ENCODE measurements at places on chromosomes 2 and 18. TPM values are rescaled to one million over a fixed set of nuclear protein-coding genes. Genes with fewer than 3 reads are reported as not detected.

The GPR75 gene
- total RNA-seq = 1.4 TPM

The HOXD13 gene
- total RNA-seq = 1.4 TPM

The GNAL gene
- 0.23 TPM for total RNA-seq

The ZRANB3 gene
- 5.6 TPM for total RNA-seq

The GALNT14 gene
- total RNA-seq = 68.4 TPM

The SLC19A3 gene
- total RNA-seq = 0.03 TPM

The ALKAL2 gene
- not detected for total RNA-seq

The APOB gene
- total RNA-seq = not detected

The TMEM178A gene
- total RNA-seq = not detected

The TNFAIP6 gene
- not detected for total RNA-seq

The ABCB11 gene
- total RNA-seq = not detected

The CNTNAP5 gene
- total RNA-seq = not detected

The PKDCC gene
- 83.9 TPM for total RNA-seq

The SLC23A3 gene
- 9.9 TPM for total RNA-seq

The IL37 gene
- not detected for total RNA-seq

The IL1F10 gene
- total RNA-seq = not detected

The CCDC148 gene
- total RNA-seq = 1.4 TPM

The CAMKMT gene
- total RNA-seq = 8.3 TPM

The CABLES1 gene
- 37.0 TPM for total RNA-seq

The TEX44 gene
- total RNA-seq = not detected

The UGT1A5 gene
- total RNA-seq = 3.1 TPM

The ASXL3 gene
- not detected for total RNA-seq

The SOWAHC gene
- 51.6 TPM for total RNA-seq

The FAP gene
- total RNA-seq = not detected

The HOXD12 gene
- not detected for total RNA-seq

The CERKL gene
- total RNA-seq = 0.20 TPM

The KIF5C gene
- not detected for total RNA-seq

The GAD1 gene
- total RNA-seq = 29.8 TPM

The MYCN gene
- not detected for total RNA-seq

The TRIB2 gene
- total RNA-seq = 8.6 TPM

The LHCGR gene
- total RNA-seq = not detected

The LONRF2 gene
- 0.29 TPM for total RNA-seq

The CCDC121 gene
- total RNA-seq = 0.99 TPM

The TUBA4B gene
- total RNA-seq = not detected

The SNRNP200 gene
- total RNA-seq = 86.3 TPM

The TACR1 gene
- total RNA-seq = not detected

The PSME4 gene
- total RNA-seq = 25.9 TPM

The INPP5D gene
- 28.6 TPM for total RNA-seq

The STAMBP gene
- total RNA-seq = 20.9 TPM

The TYMS gene
- total RNA-seq = 56.4 TPM

The DSG1 gene
- not detected for total RNA-seq

The RNF152 gene
- not detected for total RNA-seq

The POTEJ gene
- not detected for total RNA-seq

The FEV gene
- not detected for total RNA-seq

The MALL gene
- total RNA-seq = 83.0 TPM

The FIGN gene
- not detected for total RNA-seq

The AQP12B gene
- total RNA-seq = not detected

The TRAPPC8 gene
- 27.7 TPM for total RNA-seq

The NYAP2 gene
- total RNA-seq = 0.05 TPM

The CYRIA gene
- not detected for total RNA-seq

The PARD6G gene
- 0.20 TPM for total RNA-seq

Measured in HT-29 (cell line).